Stimulated activated CD4-positive, alpha-beta T cell treated with anti-CD3 and anti-CD28 coated beads, Interleukin-4, amount 100 ng/mL, for 4 hours (primary cell): ENCODE measurements at places on chromosomes 11 and 22.

- DNase-seq, result no peak
Measured at GRCh38 chr11:2576549-2576948, 123.2 kb downstream of the KCNQ1OT1 start.

GRCh38 chr11:119218141-119218878 lies 12.2 kb downstream of the CBL start:
- no peak for DNase-seq

- no peak for DNase-seq
Measured at GRCh38 chr11:44600839-44601383, 35.4 kb downstream of the CD82 start.

DNA sequence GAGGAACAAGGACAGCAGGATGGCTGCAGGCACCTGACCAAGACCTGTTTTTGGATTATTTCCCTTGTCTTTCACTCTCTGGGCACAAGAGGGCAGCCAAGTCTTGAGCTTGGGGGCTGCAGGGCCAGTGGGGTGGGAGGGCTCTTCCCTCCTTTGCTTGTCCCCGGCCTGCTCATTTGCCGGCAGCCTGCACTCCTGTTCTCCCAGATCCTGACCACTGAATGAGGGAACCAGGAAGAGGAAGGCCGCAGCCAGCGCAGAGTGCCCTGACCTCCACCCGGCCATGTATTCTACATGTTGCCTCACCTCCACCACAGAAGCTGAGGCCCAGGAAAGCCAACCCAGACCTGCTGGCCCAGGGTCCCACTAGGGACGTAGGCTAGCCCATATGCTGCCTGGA lies 15.5 kb upstream of the NNMT start:
- no peak for DNase-seq

DNA sequence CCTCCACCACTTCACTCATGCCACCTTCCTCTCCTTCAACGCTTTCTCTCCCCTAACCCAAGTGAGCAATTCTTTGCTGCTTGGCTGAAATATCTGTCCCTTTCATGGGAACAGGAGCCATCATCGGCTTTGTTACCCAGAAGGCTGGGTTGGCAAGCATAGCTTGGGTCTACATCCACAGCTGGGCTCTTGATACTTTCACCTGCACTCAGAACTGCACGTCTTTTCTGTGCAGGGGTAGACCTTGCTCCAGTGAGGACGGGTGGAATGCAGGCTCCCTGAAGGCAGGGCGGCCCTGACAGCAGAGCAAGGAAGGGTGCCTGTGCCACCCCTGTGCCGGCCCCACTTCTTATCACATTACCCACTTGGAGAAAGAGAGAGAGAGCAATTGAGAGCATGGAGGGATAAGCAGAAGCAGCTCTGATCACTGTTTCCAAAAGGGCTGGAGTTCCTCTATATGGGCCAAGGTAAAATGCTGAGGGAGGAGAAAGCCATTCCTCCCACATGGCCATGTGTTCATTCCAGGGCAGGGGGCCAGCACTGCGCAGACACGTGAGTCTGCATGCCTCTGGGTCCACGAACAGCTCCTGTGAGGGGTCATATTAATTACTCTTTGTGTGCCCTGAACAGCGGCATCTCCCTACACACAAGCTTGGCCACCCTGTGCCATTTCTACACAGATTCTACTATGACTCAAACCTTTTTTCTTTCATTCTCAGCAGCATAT lies 181.8 kb downstream of the BUD13 start:
- no peak for DNase-seq

GRCh38 chr11:61157743-61158142 lies 3.5 kb downstream of the VPS37C start:
- no peak for DNase-seq

DNA sequence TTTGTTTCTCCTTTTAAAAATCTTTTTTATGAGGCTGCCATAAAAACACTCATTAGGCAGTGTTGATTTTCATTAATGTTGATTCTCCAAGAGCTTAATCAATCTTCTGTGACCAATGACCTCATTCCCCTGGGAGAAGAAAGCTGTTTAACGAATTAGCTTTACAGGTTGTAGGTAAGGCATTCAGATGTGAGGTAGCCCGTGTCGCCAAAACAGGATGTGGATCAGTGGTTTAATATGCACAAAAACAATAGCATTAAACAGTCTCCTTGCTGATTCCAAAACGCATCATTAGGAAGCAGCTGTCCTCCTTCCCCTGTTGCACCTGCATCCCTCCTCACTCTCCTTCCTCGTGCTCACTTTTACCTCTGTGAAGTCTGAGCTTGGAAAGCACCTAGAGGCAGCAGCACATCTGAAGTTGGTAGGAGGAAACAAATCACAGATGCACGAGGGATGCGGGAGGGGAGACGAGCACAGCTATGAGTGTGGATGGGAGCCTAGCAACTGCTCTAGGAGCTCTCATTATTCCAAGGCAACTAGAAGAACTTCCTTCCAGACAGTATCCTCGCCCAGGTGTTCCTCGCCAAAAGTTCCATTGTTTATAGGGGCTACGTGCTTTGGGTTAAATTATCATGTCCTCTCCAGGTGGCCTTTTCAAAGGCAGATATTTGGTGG lies 179.4 kb upstream of the SNX19 start:
- no peak for DNase-seq

- no peak for DNase-seq
Measured at GRCh38 chr11:56948991-56949515, 39.7 kb upstream of the OR5AK2 start.

GRCh38 chr22:36384766-36385481 lies 2.8 kb downstream of the MYH9 start:
- DNase-seq, result peak; percentile 55

- no peak for DNase-seq
Measured at GRCh38 chr11:12287009-12287373, 90.4 kb upstream of the PARVA start.

- no peak for DNase-seq
Measured at GRCh38 chr11:1072821-1073231, 1.8 kb upstream of the MUC2 start.

DNA sequence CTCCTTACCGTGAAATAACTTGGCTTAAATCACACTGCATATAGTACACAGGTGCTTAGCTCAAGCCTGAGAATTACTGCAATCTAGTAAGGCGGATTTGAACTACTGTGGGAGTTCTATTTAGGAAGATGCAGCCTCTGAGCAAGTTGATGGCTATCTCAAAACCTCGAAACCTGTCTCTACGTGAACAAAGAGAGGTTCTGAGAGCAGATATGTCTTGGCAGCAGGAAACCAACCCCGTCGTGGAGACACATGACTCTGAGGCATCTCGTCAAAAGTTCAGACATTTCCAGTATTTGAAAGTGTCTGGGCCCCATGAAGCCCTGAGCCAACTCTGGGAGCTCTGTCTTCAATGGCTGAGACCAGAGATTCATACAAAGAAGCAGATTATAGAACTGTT lies 5.9 kb downstream of the ZNF215 start:
- DNase-seq, result no peak

DNA sequence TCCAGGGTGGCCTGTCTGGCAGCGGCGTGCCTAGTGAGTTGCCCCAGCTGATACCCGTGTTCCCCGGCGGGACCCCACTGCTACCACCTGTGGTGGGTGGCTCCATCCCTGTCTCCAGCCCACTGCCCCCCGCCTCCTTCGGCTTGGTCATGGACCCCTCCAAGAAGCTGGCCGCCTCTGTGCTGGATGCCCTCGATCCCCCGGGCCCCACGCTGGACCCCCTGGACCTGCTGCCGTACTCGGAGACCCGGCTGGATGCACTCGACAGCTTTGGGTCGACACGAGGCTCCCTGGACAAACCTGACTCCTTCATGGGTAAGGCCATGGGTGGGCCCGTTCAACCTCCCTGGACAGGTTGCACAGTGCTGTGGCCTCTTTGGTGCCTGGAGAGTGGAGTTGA lies 38.5 kb downstream of the ZC3H7B start:
- no peak for DNase-seq

DNA sequence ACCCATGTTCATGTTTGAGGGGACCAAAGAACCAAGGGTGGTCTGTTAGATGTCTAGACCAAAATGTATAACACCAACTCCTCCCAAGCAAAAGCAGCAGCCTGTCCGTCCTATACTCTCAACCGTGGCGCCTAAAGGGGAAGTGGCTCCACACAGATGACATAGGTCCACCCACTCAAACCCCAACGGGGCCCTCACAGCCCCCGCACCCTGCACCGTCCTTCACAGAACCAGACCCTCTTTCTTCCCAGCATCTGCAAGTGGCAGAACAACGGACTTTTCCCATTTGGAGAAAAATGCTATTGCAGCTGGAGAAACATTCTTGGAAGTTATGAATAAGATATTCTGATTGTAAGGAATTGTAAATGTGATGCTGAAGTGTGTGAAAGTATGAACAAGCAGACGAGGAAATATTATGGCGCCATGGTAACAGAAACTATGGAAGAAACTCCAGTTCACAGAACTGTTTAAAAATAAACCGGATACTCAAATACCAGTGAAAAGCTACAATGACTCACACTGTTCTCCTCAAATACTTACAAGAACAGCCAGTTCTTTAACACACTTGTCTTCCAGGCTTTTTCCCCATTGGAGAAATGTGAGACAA lies 76.5 kb upstream of the ARFGAP3 start:
- no peak for DNase-seq

DNA sequence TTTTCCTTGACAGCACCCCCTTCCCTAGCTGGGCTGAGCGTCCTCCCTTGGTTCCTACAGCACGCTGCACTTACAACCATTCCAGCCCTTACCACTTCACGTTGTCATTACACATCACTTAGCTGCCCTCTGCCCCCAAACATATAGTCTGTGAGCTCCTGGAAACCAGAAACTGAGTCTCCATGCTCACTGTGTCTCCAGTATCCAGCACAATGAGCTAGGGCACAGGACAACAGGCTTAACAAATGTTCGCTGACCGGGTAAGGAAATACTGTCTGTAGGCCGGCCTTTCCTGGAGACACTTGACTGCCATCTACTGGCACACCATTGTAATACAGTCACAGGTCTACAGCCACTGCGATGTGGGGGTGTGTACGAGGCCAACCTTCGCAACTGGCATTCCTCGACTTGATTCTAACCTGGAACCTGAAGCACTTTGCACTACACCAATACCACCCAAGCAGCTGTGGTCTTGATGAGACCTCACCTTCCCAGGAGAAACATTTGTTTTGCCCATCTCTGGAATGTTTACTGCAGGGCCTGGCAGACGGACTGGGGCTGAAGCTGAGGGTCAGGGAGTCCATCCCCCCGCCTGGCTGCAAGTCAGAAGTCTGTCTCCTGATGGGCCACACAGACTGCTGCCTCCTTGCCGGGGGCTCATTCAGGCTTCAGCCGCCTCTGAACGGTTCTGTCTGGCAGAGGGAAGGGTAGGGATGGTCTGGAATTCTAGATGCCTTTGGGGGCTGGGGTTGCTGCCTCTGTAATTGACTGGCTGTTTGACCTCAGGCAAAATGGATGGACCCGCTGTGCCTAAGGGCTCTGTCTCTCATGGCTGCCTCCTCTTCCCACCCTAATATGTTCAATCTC lies 72.0 kb downstream of the SYN3 start:
- peak; percentile 12 for DNase-seq

- no peak for DNase-seq
Measured at GRCh38 chr22:18035751-18036150, 11.4 kb upstream of the MICAL3 start.

DNA sequence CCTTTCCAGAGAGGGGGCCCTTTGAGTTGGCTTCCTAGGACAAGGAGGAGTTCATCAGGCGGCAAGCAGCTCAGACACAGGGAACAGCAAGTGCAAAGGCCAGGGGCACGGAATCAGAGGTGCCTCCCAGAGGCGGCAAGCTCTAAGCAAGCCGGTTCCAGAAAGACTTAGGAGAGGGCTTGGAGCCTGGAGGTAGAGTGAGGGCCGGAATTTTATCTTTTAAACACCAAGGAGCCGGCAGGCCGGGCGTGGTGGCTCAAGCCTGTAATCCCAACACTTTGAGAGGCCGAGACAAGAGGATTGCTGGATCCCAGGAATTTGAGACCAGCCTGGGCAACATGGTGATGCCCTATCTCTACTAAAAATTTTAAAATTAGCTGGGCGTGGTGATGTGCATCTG lies 26.6 kb downstream of the FADD start:
- no peak for DNase-seq

DNA sequence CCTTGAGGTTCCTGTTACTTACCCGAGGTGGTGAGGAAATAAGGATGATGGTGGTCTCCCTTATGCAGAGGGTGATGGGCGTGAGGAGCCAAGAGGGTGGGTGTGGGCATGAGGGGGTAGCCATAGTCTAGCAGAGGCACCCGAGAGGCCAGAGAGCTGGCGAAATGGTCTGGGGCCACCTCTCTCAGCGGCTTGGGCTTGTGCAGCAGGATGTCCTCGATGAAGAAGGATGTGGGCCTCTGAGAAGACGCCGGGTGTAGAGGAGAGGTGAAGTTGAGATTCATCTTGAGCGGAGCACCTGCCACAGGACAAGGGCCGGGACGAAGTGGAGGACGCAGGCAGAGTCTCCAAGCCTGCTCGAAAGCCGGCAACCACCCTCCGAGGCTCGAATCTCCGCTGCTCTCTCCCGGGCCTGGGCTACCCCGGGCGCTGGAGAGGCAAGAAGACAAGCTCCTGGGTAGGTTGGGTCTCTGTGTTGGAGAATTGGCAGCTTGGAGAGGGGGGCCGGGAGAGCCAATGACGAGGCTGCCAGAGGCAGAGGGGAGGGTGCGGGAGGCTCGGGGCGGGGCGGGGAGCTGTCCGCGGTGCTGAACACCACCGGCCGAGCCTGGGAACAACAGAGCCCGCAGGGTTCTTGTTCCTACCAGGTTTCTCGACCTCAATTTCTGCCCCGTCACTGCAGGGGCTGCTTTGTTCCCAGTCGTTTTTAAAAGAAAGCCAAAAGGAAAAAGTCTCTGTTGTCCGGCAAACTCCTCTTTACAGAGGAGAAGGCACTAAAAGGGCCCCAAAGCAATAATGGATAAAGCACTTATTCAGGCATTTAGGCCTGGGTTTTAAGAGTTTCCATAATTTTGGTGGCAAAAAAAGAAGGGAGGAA lies at the start of gene BSX:
Gene BSX, minus strand, starts transcription at position 447 of the 877 bp plus-strand sequence. Its CDS starts 163 bp downstream, at position 284.
- DNase-seq, result peak; percentile 58

- no peak for DNase-seq
Measured at GRCh38 chr11:86993031-86993430, 37.8 kb upstream of the FZD4 start.

DNA sequence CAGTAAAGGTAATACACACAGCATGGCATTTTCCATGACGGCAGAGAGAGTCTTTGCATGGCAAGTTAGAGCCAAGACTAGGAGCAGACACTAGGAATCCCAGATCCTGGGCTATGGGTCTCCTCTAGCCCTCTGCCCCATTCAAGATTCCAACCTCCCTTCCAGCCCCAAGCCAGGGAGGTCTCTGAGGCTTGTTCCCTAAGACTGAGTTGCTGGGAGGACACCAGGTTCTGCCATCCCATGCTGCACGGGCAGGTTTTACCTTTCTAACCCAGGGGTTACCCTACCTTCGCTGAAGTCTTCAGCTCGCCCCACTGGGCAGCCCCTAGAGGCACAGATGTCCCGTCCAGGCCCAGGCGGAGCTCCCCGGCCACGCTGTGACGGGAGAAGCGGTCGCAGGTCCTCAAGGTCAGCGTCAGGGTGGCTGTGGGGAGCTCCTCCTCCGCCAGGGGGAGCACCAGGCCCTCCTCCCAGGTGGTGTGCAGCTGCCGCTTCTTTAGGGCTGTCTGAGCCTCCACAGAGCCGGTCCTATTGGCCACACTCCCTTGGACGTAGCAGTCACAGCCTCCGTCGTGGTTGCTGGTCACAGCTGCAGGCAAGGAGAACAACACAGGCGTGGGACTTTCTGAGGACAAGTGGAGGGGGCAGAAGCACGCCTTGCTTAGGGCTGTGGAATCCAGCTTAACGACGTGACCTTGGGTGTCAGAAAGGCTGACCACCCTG lies 33.8 kb downstream of the SYT13 start:
- no peak for DNase-seq
